ENCODE measurements at places on chromosomes 3 and 15. TPM values are rescaled to one million over a fixed set of nuclear protein-coding genes. Genes with fewer than 3 reads are reported as not detected.

DNA sequence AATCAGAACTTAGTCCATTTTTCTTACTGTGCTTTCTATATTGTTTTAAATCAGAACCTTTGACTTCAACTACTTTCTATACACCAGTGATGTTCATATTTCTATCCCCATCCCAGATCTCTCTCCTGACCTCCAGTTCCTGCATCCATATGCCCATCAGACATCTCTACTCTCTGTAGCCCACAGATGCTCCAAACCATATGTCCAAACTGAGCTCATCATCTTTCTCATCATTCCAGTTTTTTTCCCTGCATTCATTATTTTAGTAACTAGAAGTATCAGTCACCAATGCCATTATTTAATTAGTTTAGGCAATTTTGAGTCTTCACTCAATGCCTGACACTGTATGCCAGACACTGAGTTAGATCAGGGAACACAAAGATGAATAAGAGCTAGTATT is 25.4 kb upstream of the IL16 start:
- DNase-seq: no peak

TGM4 gene
- not detected for total RNA-seq

DNA sequence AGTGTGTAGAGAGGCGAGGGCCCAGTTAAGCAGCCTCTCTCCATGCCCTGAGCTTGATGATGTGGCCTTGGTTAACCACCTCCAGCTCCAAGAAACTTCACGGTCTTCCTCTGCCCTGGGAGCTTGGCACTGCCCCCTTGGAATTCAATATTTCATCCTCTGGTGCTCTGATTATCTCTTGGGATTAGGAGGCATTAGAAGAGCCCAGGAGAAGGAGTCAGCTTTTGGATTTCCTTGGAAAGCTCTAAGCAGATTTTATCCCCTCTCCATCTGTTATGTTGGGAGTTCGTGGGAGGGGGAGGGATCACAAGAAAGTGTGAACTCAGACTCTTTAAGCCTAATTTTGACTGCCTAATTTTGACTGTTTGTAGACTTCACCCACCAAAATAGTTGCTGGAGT is 132.7 kb upstream of the AGBL1 start:
- no peak for DNase-seq

GOLGA6D gene
- total RNA-seq: not detected

CDCP1 gene
- 0.36 TPM for total RNA-seq

DNA sequence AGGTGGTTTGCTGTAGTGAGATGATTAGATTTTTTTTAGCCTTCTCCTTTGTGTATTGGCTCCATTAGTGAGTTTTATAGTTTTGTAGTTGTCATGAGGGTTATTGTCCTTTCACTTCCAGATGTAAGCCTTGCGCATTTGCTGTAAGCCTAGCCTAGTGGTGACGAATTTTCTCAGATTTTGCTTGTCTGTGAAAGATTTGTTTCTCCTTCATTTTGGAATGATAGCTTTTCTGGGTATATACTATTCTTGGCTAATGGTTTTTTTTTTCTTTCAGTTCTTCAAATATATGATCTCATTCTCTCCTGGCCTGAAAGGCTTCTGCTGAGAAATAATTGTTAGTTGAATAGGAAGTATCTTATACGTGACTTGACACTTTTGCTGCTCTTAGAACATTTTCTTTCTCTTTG is 166.5 kb upstream of the THRB start:
- no peak for DNase-seq

RASGRF1 gene
- total RNA-seq: not detected

KCNMB3 gene
- 0.34 TPM for total RNA-seq

PLA2G4B gene
- total RNA-seq: 4.2 TPM

EFCC1 gene
- total RNA-seq: 0.16 TPM

ALAS1 gene
- 54.6 TPM for total RNA-seq

DNA sequence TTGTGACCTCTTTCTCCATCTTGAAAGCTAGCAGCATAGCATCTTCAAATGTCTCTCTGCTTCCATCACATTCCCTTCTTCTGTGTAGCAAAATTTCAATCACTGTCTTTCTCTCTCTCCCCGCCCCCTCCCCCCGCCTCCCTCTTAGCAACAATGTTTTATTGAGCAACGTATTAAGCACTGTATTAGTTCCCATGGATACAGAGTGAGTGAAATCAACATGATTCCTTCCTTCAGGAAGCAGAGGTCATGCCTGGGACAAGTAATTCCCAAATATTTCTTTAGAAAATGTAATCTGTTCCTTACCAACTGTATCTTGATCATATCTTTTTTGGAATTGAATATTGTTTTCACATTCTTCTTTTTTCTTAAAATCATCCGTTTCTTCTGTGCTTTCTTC is 373.7 kb upstream of the NECTIN3 start:
- no peak for DNase-seq

DNA sequence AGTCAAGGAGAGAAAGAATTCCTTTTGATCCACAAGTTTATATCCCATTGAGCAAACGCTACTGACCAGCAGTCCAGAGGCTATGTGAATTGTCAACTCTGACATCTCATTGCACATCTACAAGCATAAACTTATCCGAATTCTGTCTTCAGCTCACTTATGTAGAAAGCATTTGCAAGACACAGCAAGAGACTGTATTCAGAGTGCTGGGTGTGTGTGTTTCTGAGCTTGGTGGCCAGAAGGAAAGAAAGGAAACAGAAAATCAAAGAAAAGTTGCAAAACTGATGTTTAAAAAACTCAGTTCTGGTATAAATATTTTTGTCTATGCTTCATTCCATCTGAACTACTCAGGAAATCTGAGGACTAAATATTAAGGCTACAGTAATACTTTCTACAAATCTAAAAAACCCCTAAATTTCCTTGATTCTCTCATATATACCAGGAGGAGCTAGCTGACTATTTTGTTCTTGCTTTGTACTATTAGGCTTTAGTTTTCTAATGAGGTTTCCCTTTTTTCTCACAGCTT is 45.5 kb downstream of the LSAMP start:
- no peak for DNase-seq

DNA sequence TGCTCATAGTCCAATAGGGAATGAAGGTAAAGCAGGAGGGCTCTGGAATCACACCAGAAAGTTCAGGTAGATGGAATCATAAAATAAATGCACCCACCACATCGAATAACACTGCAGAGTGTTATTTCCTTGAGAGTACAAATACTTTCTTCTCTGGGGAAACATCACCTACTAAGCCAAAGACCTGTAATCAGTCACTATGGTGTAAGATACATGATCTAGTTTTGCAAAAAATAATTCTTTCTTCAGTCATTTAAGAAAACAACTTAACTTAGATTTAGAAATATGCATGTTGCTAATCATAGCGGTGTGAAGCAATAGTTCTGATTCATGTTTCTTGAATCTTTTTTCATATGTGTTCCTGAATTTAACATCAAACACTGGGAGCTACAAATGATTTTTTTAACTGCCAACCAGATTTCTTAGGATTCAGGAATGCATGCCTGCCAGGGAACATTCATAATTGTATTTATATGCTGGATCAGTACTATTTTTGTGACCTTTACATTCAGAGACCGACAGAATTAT is 40.2 kb upstream of the MEIS2 start:
- no peak for DNase-seq

DNA sequence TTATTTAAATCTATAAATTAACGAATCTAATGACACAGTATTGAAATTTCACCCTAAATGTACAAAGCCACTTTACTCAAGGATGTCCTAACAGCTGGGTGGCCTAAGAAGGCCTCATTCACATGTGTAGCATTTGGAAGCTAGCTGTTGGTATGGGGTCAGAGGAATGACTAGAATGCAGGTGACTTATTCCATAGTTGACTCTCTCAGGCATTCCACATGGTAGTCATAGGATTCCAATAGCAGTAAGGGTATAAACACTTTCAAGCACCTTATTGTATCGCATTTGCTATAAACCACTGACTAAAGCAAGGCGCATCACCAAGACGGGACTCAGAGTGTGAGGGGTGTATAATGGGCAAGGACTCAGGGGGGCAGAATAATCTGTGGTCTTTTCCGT is 294.8 kb upstream of the EPHA3 start:
- DNase-seq: no peak

DNA sequence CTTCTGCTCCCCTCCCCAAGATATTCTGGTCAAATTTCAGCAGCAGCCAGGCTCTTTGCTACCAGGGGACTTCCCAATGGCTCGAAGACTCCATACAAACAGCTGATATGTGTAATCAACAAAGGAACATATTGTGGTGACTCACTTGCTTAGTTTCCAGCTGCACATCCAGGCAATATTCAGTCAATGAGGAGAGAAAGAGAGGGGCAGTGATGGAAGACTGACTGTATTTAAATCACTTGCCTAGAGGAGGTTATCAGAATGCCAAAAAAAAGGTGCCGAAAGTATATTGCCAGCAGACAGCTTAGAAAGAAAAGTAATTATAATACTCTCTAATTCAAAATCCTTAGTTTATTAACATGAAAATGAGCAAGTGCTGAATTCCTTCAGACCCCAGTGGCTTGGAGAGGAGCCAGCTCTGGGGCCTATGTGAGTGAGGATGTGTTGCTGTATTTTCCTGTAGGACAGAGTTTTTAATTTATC is 236.5 kb downstream of the LRTM1 start:
- no peak for DNase-seq

SV2B gene
- not detected for total RNA-seq

RNF168 gene
- total RNA-seq: 20.9 TPM

- no peak for DNase-seq
Observed at GRCh38 chr3:130838898-130839600, 54.8 kb upstream of the ATP2C1 start.

DNA sequence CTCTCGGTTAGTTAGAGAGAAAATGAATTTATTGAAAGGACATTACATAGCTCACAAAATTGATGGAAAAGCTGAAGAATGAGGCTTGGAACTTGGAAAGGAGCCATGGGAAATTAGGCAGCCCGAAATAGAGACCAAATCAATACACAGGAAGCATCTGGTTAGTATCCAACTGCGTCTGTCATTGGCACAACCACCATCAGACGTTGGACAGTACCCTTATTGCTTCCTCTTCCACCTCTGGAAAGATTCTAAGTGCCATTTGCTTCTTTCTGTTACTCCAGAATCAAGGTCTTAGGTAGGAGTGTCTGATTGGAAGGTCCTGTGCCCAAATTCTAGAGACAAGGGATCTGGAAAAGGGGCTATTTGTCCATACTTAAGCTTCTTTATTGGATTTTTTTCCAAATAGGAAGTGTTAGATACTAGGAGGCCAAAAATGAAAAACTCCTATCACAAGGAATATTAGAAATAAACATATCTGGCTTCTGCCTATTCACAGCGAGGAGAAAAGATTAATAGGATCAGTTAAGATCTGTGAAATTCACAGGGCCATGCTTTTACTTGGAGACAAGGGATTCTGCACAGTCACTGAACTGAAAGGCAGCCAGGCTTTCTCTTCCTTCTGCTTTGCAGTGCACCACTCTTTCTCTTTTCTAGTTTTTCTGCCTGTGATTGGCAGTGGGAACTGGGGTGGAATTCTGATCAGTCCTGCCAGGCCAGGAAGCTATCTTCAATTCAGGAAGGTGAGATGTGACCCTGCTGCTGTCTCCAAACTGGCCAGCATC is 10.7 kb upstream of the HACD2 start:
- DNase-seq: no peak

CDV3 gene
- 212 TPM for total RNA-seq

GRCh38 chr3:172606021-172606420 is 82.8 kb upstream of the TNFSF10 start:
- DNase-seq: no peak

DNA sequence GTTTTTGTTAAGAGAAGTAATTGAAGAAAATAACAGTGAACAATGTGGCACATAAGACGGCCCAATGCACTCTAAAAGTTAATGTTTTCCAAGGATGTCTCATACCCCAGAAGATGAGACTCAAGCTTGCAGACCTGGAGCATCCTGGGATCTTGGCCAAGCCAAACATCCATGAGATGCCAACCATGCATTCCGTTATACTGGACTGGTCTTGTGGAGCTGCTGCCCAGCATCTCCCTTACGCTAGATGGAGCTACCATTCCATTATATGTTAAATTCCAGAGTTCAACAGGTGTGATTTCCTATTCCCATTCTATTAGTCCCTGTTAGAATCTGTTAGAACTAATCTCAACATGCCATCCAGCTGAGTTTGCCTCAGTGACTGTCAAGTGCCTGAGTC is 181.8 kb downstream of the PDCD6IP start:
- DNase-seq: no peak

SLC25A20 gene
- total RNA-seq: 16.8 TPM

HYAL1 gene
- not detected for total RNA-seq

DNA sequence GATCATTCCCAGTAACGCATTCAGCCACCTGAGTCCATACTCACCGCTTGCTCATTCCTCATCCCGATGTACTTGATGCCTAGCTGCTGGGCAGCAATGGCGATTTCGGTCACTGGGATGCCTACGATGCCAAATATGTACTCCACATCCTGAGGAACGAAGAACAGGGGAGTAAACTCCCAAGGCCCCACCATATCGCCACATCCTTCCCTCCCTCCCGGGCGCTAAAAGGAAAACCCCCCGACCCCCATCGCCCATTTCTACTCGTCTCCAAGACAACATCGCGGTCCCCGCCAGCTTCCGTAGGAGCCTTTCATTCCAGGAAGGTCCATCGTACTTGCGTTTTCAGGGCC is 347 bp downstream of the HACL1 start:
- no peak for DNase-seq

DNA sequence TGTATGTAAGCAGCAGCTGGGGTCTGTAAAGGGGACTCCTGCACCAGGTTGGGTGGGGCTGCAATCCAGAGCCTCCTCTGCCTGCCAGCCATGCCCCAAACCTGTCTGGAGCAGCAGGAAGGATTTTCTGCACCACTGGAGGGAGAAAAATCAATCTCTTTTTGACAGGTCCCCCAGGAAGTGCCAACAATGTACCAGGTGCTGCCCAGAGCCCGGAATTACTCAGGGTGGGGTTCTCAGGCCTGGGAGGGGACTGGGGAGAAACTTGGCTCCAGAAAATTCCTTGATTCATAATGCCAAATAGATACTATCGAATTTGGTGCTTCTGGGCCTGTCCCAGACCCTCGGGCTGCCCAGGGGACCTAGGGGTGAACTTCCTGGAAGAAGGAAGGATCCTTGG is 52.6 kb downstream of the WNT7A start:
- DNase-seq: no peak

ANP32A gene
- total RNA-seq: 239 TPM

Data from activated CD8-positive, alpha-beta T cell treated with anti-CD3 and anti-CD28 coated beads for 36 hours (primary cell).